ENCODE measurements at places on chromosomes 3 and 15.
A peak's percentile ranks its signal among the peaks of the same experiment; 100 is the strongest.

DNA sequence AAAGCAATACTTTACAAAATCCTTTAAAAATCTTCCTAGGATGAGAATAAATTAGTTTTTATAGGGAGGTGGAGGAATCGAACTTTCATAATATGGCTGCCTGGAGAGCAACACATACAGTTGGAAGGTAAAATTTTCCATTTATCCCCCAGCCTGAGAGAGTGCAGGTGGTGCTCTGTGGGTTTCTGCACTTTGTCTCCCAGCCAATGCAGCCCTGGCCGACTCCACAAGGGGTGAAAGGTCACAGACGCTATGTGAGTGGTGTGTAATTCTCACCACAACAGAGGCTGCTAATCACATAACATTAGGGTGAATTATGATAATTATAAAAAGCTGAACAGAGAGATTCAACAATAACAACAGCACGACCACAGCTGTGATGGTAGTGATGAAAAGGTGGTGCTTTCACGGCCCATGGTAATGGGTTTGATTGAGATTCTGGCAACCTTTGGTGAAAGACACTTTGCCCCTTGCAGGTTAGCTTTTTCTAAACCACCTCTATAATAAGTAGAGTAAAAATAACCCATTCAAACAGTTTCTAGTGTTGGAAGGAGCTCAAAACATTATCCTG is 30.1 kb upstream of the NANOGP8 start:
- peak; percentile 48 for DNase-seq

DNA sequence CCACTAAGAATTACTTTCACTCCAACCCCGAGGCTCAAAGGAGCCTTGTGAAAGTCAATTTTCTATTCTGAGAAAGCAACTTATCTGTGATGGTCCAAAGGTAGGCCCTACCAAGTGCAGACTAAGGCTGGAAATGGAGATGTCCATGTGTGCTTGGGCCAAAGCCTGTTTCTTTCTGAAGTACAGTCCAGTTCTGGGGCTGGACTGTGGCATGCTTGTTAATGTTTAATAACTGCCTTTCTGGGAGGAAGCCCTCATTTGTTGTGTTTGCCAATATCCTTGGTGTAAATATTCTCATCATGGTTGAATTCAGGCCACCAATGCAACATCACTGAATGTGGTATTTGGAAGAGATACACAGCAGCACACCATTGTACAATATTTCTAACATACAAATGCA is 182.3 kb upstream of the BCL6 start:
- no peak for DNase-seq

- no peak for DNase-seq
Observed at GRCh38 chr3:150260398-150260710, 147.7 kb upstream of the TSC22D2 start.

GRCh38 chr3:15440891-15441290 is 13.5 kb downstream of the EAF1 start:
- DNase-seq = no peak

DNA sequence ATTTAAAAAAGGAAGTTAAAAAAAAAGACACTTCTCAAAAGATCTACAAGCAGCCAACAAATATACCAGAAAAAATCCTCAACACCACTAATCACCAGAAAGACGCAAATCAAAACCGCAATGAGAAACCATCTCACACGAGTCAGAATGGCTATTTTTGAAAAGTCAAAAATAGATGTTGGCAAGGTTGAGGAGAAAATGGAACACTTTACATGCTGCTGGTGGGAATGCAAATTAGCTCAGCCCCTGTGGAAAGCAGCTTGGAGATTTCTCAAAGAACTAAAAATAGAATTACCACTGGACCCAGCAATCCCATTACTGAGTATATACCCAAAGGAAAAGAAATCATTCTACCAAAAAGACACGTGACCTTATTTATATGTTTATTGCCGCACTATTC is 574.7 kb upstream of the ADAMTS9 start:
- no peak for DNase-seq

- no peak for DNase-seq
Observed at GRCh38 chr3:99910752-99911290, 93.2 kb downstream of the CMSS1 start.

All from NCI-H1436 (cell line).